T-helper 17 cell (primary cell): ENCODE measurements at places on chromosomes 1 and 21. TPM values are rescaled to one million over a fixed set of nuclear protein-coding genes. Genes with fewer than 3 reads are reported as not detected.

- no peak for DNase-seq
These were observed 24.3 kb downstream of the CAMK1G start for GRCh38 chr1:209607795-209608178.

The SLC25A34 gene
- total RNA-seq, result 1.5 TPM

DNA sequence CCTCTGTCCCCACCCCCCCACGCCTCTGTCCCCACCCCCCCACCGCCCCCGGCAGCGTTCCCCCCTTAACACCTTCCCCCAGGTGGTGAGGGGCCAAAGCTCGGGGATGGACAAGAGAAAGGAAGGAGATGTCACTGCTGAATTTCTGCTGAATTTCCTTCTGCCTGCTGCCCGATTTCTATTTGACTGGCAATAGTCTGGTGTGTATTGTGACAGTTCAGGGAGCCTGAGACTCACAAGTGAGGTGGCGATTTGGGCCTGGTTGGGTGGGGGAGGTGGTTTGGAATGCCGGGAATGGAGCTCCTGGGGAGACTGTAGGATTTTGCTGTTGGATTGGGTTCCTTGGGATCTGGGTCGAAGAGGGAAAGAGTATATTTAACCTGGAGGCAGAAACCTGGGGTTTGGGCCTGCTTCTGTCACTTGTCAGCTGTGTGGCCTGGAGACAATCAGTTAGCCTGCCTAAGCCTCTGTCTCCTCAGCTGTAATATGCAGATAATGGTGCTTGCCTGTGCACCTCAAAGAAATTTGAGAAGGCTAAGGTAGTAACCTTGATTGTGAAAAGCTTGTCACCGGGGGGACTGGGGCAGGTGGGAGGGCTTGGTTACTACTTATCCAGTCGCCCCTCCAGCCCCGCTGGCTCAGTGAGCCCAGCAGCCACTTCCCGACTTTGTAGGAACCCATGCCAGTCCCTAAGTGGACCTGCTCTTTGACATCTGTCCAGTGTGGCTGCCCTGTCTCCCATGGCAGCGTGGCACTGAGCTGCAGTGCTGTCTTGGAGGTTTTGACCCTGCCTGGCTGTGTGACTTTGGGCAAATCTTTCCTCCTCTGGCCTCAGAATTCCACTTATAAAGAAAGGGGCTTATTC lies 7.7 kb upstream of the LMNA start:
- no peak for DNase-seq

DNA sequence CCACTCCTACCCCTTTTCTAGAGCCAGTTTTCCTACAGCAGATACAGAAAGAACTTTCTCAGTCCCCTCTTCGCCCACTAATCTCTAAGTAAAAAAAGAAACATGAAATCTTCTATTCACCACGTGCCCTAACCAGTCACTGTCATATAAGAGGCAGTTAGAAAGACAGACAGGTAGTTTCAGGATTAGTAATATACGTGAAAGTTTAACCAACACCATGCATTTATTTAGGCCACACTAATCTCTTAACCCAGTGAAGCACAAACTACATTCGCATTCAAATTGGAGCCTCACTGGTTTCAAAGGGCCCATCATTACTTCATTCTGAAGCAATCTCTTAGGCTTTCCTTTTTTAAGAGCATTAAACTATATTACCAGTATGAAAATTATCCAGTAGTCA lies 10.1 kb downstream of the GPATCH2 start:
- DNase-seq, result no peak

DNA sequence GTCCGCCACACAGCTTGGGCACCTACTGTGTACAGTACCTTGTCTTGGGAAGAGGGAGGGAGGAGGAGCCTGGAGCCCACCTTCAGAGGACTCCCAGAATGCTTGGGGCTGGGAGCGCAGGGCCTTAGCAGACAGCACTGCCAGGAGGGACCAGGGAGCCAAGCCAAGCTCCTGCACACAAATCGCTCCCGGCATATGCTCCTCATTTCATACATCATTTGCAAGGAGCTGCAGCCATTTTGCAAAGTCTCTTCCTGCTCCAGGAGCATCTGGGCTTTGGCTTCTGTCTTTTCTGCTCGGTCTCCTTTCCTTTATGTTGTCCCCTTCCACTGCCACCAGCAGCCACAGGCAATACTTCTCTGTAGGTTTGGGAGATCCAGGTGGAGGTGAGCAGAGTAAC lies 175.2 kb upstream of the ZC3H12A start:
- DNase-seq, result no peak
